Spinal cord (tissue), 10 donors: ENCODE measurements at places on chromosomes 2 and 18. TPM values are rescaled to one million over a fixed set of nuclear protein-coding genes. Genes with fewer than 3 reads are reported as not detected.

- no peak for DNase-seq
These were observed 46.8 kb upstream of the TRIM43B start for GRCh38 chr2:95531254-95531771.

DNA sequence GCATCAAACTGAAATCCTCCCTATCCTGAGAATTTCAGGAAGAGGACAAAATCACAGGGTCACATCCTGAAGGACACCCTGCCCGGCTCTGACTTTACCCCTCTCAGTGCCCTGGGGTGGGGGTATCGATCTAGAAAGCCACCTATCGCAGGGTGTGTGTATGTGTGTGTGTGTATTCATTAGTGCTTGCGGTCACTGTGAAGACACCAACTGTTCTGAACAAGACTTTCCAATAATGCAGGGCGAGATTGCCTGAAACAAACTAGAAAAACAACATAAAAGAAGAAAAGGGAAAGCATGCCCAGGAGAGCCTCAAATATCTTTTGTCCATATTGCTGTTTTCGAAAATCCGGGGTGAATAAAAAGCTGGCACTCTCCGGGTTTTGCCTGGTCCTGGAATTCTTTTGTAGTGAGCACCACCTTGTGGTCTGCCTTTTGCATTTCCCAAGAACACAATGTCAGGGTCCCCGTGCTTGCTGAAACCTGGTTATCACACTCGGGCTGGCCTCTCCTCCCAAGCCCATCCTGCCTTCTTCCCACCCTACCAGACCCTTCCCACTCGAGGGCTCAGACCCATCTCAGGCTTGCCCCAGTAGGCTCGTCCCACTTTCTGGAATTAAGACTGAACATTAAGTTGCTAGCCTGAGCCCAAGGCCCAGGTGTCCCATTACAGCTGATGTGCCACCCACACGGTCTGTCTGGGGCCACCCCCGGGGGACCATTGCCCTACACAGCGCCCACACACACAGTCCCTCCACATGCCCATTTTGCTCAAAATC, 25.0 kb upstream of the COPS8 start:
- DNase-seq = peak; percentile 68

DNA sequence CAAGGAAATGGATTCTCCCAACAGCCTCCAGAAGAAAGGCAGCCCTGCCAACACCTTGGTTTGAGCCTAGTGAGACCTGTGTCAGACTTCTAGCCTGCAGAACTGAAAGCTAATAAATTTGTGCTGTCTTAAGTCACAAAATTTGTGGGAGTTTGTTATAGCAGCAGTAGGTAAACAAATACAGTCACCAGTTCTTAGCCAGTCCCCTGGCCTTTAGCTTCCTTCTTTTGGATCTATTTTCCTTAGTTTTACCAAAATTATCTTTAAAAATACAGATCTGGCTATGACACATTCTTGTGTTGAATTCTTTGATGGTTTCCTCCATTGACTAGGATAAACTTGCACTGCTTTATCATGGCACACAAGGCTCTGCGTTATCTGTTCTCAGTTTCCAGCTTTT, 697.9 kb upstream of the FANCL start:
- DNase-seq = no peak

DNA sequence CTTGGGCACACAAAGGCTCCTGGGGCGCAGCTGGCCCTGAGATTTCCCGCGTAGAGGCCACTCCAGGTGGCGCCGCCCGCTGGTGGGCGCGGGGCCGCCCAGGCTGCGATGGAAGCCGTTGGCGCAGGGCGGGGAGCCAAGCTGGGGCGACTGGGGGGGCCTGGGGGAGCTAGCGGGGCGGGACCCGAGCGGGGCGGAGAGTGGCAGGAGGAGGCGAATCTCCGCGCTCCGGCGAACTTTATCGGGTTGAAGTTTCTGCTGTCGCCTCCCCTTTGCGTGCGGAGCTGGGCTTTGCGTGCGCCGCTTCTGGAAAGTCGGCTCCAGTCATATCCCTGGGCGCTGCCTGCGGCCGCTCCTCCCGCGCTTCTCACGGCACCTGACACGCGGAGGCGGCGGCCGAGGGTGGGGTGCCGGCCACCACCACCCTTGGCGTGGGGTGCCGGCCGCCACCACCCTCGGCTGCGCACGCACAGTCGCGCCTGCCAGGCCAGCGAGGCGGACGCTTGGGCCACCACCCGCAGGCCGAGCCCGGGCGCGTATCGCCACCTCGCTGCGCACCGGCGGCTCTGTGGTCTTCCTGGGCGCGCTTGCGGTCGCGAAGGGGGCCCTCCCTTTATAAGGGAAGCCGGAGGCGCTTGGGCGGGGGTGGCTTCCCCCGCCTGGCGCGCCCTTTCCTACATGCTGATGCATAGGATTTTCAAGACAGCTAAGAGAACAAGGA, 919 bp upstream of the CYP1B1 start:
- DNase-seq = no peak

- no peak for DNase-seq
These were observed 173.7 kb downstream of the TPGS2 start for GRCh38 chr18:36655074-36655473.

DNA sequence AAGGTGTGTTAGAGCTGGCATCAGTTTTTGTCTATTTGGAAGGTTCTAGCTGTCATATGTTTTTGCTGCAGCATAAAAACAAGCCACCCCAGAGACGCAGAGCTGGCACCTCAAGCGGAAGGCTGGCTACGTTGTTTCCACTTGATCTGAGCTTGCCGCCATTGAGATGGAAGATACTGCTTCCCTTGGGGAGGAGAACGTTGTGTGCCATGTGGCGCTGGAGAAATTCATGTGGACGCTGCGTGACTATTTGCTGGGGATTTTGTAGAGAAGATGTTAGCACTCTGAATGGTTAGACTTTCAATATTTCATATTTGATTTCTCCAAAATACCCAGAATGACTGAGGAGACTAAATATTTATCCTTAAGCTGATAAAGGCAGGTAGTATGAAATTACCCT, 216.2 kb upstream of the ST6GAL2 start:
- no peak for DNase-seq

- no peak for DNase-seq
These were observed 34.7 kb downstream of the RMC1 start for GRCh38 chr18:23538001-23538400.

DNA sequence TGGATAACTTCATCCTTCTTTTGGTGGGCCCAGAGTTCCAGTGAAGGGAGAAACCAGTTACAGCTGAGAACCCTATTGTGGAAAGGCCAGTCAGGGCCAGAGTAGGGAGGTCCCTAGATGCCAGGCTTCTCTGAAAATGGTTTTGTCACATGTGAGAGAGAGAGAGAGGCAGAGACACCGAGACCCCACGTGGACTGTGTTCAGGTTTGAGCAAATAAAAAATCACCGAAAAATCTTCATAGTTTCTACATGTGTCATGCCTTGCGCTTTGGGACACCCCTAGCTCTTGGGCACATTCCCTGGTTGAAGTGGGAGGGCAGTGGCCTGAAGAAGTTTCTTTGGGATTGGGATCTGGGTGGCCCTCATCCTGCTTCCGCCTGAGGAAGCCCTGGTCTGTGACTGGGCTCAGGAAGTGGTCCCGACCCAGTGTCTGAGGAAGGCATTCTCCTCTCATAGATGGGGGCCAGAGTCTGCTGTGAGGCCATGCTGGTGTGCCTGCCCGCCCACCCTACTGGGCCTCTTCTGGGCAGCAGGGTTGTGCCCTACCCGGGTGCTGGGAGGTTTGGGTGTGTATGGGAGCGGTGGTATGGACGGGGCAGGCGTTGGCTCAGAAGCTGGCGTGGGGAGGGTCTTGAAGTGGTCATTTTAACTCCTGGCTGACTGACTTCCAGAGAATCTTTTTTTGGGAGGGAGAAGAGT, 16.1 kb downstream of the NCK2 start:
- DNase-seq = no peak

The NFATC1 gene
- polyA plus RNA-seq = 5.8 TPM

The SLC25A12 gene
- polyA plus RNA-seq = 51.7 TPM

The SIX3 gene
- not detected for polyA plus RNA-seq

The REG3A gene
- polyA plus RNA-seq = not detected

The GLS gene
- 76.8 TPM for polyA plus RNA-seq

The FBXO36 gene
- 9.3 TPM for polyA plus RNA-seq
